ENCODE measurements at places on chromosomes 5 and 9.

GRCh38 chr9:136079211-136079915 lies 15.7 kb downstream of the NACC2 start:
- no peak for DNase-seq

- DNase-seq = no peak
Observed at GRCh38 chr9:123002754-123003153, 30.7 kb upstream of the GPR21 start.

GRCh38 chr5:139658928-139659667 lies 10.9 kb downstream of the CXXC5 start:
- no peak for DNase-seq

- no peak for DNase-seq
Observed at GRCh38 chr9:36999728-37000333, 34.2 kb downstream of the PAX5 start.

DNA sequence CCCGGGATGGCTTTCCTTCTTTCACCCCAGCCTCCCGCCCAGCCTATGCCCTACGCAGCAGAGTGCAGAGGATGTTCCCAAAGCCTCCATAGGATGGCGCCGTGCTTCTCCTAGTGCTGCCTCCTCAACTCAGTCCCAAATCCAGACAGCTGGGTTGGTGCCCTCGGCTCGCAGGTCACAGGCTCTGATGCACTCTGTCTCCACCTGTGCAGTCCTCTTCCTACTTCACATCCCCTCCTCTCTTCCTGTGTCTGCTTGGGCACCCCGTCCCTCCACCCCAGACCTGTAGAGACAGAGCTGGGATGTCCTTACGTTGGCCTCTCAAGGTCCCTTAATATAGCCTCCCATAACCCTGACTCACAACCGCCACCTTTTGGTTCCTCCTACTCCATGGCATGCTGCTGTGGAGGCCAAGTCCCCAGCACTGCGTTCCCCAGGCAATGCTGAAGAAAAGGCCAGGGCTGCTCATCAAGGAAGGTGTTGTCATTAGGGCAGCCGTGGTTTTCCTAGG lies 314.4 kb downstream of the GADD45G start:
- no peak for DNase-seq

DNA sequence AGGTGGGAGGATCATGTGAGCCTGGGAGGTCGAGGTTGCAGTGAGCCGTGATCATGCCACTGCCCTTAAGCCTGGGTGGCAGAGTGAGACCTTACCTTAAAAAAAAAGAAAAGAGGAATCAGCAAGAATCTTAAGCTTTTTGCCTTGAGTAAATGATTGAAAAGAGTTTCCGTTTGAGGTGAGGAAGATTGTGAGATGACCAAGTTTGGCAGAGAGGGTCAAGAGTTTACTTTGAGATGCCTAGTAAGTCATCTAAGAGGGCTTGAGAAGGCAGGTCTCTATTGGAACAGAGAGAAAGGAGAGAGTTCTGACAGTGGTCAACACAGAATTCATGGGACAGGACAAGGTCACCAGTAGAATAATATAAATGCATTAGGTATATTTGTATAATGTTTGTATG lies 572.1 kb downstream of the TLE4 start:
- DNase-seq = no peak

DNA sequence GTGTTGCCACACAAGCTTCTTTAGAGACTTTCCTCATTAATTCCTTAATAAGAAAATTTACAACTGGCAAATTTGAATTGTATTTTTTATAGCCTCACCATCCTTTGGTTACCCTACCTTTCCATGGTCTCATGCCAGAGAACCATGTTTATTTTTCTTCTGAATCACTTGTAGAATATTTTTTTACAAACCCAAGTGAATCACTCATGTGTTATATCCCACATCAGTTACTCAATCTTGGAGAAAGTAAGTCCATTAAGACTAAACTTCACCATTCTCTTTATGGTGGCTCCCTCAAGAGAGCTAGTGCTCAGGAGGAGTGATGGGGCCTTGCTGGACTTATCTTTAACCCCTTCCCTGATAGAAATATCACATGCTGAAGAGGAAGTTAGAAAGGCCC lies 128.9 kb downstream of the SUSD1 start:
- no peak for DNase-seq

DNA sequence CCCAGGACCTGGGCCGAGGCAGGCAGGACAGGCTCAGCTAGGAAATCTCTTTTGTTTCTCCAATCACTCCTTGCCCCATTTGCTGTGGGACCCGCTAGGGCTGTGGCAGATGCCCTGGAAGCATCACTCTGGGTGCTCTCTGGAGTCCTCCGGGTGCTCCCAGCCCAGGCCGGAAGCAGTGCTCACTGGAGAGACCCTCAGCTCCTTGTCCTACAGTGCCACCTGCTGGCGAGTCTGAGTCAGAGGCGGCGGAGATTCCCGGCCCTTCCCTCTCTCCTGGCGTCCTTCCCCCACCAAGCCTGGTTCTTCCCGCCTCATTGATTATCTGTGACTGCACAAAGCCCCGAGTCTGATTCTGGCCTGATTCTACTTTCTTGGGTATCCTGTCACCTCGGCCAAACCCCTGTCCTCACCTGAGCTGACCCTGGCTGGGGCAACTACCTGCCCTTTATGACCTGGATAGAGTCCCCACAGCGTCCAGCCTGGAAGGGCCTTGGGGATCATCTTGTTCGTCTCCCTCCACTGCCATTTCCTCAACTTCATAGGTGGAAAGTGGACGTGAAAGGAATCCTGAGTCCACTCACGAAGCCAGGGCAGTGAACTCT lies 7.3 kb upstream of the BARHL1 start:
- no peak for DNase-seq

DNA sequence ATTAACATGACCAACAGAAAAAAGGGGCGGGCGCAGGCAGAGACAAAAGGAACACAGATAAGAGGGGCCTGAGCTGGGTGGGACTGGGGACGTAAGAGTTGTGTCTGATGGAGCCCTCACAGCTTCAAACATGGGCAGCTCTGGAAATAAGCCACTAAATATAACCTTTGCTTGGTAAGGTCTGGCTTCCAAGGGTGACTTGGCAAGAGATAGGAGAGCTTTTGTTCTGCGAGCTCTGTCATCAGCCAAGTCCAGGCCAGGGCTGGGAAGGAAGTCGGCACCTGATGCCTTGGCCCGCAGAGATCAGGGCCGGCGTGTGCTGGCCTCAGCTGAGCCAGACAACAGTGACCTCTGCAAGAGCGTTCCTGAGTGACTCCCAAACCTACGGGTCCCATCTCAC lies 11.8 kb downstream of the TRUB2 start:
- no peak for DNase-seq

- no peak for DNase-seq
Observed at GRCh38 chr5:6540111-6540827, 91.6 kb downstream of the UBE2QL1 start.

DNA sequence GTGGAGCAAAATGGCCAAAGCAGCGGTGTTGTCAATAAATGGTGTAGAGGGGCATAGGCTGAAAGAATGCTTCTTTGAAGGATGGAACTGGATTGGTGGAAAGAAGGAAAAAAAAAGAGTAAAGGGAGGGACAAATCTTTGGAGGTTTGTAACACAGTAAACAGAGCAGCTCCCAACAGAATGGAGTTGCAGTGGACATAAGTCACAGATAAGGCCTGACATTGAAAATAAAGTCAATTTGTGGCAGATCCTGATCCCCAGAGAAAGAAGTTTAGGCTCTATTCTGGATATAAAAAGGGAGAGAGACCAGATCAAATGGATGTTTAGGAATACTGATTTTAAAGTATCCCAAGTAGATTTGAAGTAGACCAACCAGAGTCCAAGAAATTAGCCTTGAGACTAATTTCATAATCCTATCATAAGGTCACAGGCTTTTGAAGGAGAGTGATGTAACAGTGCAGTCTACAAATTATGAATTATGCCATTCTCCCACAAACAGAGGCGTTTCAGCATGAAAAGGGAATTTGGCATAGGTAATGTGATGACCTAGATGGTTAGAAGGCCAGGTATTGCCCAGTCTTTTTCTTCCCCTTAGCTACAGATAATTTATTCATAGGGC lies 8.9 kb downstream of the ALDH1A1 start:
- DNase-seq = no peak

DNA sequence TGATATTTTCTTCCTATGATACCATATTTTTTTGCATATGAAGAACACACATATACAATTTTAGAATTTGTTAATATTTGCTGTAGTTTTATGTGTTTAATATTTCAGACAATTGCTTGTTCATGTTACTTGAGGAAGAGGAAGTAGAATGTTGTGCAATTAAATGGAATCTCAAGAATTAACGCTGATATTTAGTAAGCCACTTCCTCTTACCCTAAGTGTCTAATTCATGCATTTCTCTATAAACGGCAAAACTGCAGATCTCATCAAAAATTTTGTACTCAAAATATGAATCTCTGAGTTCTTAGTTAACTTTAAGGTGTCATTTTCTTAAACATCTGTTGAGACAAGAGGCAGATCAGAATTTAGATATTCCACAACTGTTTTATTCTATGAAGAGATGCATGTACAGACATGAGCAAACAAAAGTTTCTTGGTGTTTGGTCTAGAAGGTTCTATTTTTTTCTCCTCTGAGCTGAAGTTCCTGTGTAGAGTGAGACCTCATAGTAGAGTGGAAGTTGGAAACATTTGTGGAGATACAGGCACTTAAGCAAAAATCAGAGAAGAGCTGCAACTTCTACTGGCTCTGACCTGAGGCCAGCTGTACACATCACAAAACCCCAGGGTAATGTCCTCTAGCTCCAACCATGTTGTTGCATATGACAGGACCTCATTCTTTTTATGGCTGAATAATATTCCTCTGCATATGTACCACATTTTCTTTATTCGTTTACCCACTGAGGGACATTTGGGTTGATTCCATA lies 16.6 kb upstream of the TGFBI start:
- no peak for DNase-seq

Measured in effector CD8-positive, alpha-beta T cell (primary cell).